ENCODE measurements at places on chromosomes 12 and 14. TPM values are rescaled to one million over a fixed set of nuclear protein-coding genes. Genes with fewer than 3 reads are reported as not detected.

The AACS gene
- total RNA-seq = 17.6 TPM

DNA sequence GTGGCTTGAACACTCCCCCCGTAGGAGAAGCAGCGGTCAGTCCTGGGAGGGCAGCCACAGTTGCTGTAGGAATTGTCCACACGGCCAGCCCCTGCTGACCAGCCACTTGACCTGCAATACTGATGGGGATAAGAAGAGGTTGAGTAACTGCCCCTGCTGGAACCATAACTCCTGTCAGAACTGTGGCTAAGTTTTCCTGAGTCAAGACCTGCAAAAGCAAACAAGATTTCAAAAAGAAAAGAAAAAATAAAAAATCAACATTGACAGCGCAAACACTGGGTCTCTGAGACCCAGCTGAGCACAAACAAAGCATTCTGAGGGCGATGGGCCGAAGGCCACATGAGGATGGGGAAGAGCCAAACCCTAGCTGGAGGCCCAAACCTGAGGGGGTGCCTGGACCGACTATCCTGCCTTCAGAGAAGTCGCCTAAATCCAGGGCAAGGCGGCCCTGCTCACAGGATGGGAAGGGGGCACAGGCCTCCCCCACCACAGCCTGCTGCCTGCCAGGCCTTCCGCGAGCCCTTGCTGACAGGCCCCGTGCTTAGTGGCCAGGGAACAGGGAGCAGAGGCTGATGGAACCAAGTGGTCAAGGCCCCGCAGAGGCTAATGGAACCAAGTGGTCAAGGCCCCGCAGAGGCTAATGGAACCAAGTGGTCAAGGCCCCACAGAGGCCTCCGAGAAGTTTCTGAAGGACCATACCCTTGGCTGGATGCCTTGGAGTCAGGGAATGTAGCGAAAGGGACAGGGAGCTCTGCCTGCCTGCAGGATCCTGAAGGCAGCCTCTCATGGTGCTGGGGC, 19.1 kb downstream of the POU6F1 start:
- H3K27ac ChIP-seq = no peak overlapping the region
- H3K4me1 ChIP-seq = peaks cover 20% of the 10 kb centered on the region
- no peaks in the 10 kb centered on the region for H3K27me3 ChIP-seq
- no peak overlapping the region for H3K4me3 ChIP-seq

The LBHD2 gene
- not detected for total RNA-seq

The SERPINA9 gene
- total RNA-seq = not detected

The IFI27L1 gene
- total RNA-seq = 42.7 TPM

DNA sequence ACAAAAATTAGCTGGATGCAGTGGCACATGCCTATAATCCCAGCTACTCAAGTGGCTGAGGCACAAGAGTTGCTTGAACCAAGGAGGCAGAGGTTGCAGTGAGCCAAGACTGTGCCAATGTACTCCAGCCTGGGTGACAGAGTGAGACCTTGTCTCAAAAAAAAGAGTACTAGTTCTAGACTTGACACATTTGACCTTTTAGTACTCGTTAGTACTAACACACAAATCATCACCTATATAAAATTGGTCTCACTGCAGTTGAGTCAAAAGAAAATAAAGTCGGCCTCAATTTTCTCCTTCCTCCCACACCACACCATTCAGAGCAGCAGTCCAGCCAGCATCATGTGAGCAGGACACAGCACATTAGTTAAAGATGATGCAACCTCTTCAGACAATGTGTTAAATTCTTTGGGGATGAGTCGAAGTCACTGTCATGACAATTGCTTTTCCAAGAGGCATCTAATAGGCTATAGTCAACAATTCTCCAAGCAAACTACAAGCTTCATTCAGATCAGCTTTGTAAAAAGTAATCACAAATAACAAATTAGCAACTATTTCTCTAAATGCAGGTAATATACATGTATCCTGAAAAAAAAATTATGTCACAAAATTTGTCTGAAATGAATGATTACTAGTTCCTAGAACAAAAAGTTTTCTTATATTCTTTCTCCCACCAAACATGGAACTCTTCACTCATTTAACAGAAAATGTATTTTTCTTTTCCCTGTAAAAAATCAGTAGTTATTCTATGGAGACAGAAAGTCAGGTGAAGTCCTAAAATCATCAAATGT, 55.6 kb downstream of the CLIP1 start:
- peak overlapping the region; percentile 69 for H3K27ac ChIP-seq
- H3K4me3 ChIP-seq = no peak overlapping the region
- peaks cover 24% of the 10 kb centered on the region for H3K36me3 ChIP-seq
- peaks cover 24% of the 10 kb centered on the region for H3K4me1 ChIP-seq

- H3K27ac ChIP-seq = no peak overlapping the region
- H3K4me3 ChIP-seq = no peak overlapping the region
- no peak for DNase-seq
- no peaks in the 10 kb centered on the region for H3K4me1 ChIP-seq
Measured at GRCh38 chr12:130576371-130576816, 139.7 kb downstream of the RIMBP2 start.

DNA sequence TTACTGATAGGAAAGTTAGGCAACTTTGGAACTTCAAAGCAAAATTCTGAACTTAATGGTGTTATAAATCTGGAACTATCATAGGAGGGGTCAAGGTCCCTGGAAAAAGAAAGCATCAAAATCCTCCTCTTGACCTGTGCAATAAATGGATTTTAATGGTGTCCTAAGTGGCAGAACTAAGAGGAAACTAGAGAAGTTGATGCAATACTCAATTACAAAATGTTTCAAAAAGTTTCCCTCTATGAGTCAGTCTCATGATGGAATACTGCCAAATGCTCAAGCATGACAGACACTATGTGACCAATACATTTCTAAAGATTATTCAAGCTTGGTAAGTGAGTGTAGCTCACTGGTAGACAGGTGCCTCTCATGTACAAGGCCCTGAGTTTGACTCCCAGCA, 47.7 kb upstream of the ERGIC2 start:
- H3K27me3 ChIP-seq = peaks cover 4% of the 10 kb centered on the region
- DNase-seq = no peak
- H3K36me3 ChIP-seq = no peaks in the 10 kb centered on the region
